A549 treated with CORT108297 at 1 μM for 4 hours (cell line): ENCODE measurements at places on chromosomes 6 and 20. TPM values are rescaled to one million over a fixed set of nuclear protein-coding genes. Genes with fewer than 3 reads are reported as not detected.

TRIM40 gene
- not detected in 5 replicates for total RNA-seq

ESR1 gene
- total RNA-seq: 0.01 to 0.03 TPM (median 0.01 TPM) in 3 of 5 replicates, not detected in the others

BLOC1S5 gene
- 5.7 to 8.9 TPM (median 7.6 TPM) in 5 replicates for total RNA-seq

LY6G6C gene
- total RNA-seq: 0.09 to 0.12 TPM (median 0.10 TPM) in 3 of 5 replicates, not detected in the others

APOM gene
- total RNA-seq: 2.9 to 4.1 TPM (median 3.0 TPM) in 5 replicates

SYTL3 gene
- total RNA-seq: 0.98 to 1.4 TPM (median 1.1 TPM) in 5 replicates

MAFB gene
- total RNA-seq: 0.07 to 0.13 TPM (median 0.09 TPM) in 4 of 5 replicates, not detected in the other

LPIN3 gene
- 8.4 to 14.9 TPM (median 11.1 TPM) in 5 replicates for total RNA-seq

HRH3 gene
- 0.02 to 0.05 TPM (median 0.03 TPM) in 3 of 5 replicates, not detected in the others for total RNA-seq

RPN2 gene
- 249 to 270 TPM (median 262 TPM) in 5 replicates for total RNA-seq

SLC16A10 gene
- 0.16 to 0.48 TPM (median 0.39 TPM) in 5 replicates for total RNA-seq

CALHM4 gene
- total RNA-seq: 0.16 TPM in 1 of 5 replicates, not detected in the others

PRKN gene
- total RNA-seq: 0.02 to 0.47 TPM (median 0.12 TPM) in 4 of 5 replicates, not detected in the other

LCA5 gene
- 0.49 to 1.1 TPM (median 0.95 TPM) in 5 replicates for total RNA-seq

EDN3 gene
- total RNA-seq: 0.52 to 0.96 TPM (median 0.72 TPM) in 5 replicates

PSORS1C2 gene
- total RNA-seq: not detected in 5 replicates

SLC17A1 gene
- 0.10 TPM in 1 of 5 replicates, not detected in the others for total RNA-seq

DACT2 gene
- 0.18 to 0.38 TPM (median 0.20 TPM) in 5 replicates for total RNA-seq

GPR63 gene
- total RNA-seq: 0.45 to 0.60 TPM (median 0.53 TPM) in 5 replicates

MLN gene
- total RNA-seq: not detected in 5 replicates

MROH8 gene
- 0.68 to 1.3 TPM (median 0.93 TPM) in 5 replicates for total RNA-seq

SLC13A3 gene
- total RNA-seq: 0.07 TPM in 1 of 5 replicates, not detected in the others

PLN gene
- total RNA-seq: not detected in 5 replicates

EYA2 gene
- 2.0 to 3.3 TPM (median 2.9 TPM) in 5 replicates for total RNA-seq

XKR7 gene
- total RNA-seq: 0.02 TPM in 1 of 5 replicates, not detected in the others

DPM1 gene
- total RNA-seq: 67.4 to 98.7 TPM (median 70.6 TPM) in 5 replicates

RHAG gene
- total RNA-seq: 0.06 to 0.10 TPM (median 0.07 TPM) in 3 of 5 replicates, not detected in the others

BNIP5 gene
- not detected in 5 replicates for total RNA-seq

C6orf15 gene
- not detected in 5 replicates for total RNA-seq

LAMA5 gene
- 230 to 491 TPM (median 415 TPM) in 5 replicates for total RNA-seq

CLVS2 gene
- total RNA-seq: 0.08 to 0.16 TPM (median 0.14 TPM) in 5 replicates

FAM83B gene
- 0.03 to 0.09 TPM (median 0.03 TPM) in 5 replicates for total RNA-seq

SLC22A16 gene
- not detected in 5 replicates for total RNA-seq

TNFRSF21 gene
- total RNA-seq: 22.3 to 25.0 TPM (median 24.6 TPM) in 5 replicates

ZBTB12 gene
- 3.4 to 5.3 TPM (median 4.6 TPM) in 5 replicates for total RNA-seq

CLDN20 gene
- total RNA-seq: not detected in 5 replicates

WFDC5 gene
- not detected in 5 replicates for total RNA-seq

CRISP2 gene
- not detected in 5 replicates for total RNA-seq

IL17A gene
- total RNA-seq: not detected in 5 replicates

VGLL2 gene
- not detected in 5 replicates for total RNA-seq

SCRT2 gene
- not detected in 5 replicates for total RNA-seq

TAAR6 gene
- total RNA-seq: not detected in 5 replicates

RFX6 gene
- 0.03 TPM in 1 of 5 replicates, not detected in the others for total RNA-seq

EPHA7 gene
- 0.09 to 0.11 TPM (median 0.09 TPM) in 5 replicates for total RNA-seq
